Activated CD4-positive, alpha-beta memory T cell treated with anti-CD3 and anti-CD28 coated beads, Interleukin-2, amount 10 ng/mL, durations not matched to agents 7 days and 5 days (primary cell): ENCODE measurements at places on chromosomes 3 and 15. TPM values are rescaled to one million over a fixed set of nuclear protein-coding genes. Genes with fewer than 3 reads are reported as not detected.

GRCh38 chr3:21879184-21879886 is 128.3 kb upstream of the ZNF385D start:
- no peak for DNase-seq

DNA sequence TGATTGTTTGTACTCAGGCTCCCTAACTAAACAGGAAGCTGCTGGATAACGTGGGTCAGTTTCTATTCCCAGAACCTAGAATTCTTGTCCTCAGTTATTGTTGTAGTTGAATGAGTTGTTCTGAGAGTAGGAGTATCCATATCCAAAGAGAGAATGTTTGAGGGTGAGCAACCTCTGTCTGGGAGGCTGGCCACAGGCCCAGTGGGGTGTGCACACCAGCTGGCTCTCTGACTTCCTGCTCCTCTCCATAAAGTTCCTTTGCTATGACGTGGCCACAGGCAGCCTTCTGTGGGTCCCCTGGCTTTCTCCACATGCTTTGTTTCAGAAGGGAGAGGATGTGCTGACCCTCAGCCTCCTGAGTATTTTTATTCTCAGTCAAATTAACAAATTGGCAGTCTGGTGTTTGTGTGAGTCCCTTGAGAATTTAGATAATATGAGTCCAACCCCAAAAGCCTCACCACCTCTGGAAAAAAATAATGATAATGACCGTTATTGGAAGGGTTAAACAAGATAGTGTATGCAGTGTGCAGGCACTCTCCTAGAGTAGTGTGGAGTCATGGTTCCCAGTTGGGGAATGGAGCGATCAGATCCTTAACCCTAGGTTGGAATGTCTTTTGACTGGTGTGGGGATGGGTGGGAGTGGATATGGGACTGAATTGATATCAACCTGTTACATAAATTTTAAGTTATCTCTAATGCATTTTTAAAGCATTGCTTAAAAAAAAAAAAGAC is 47.6 kb upstream of the MED12L start:
- no peak for DNase-seq

Gene ZDHHC23
- 3.1 TPM for total RNA-seq

DNA sequence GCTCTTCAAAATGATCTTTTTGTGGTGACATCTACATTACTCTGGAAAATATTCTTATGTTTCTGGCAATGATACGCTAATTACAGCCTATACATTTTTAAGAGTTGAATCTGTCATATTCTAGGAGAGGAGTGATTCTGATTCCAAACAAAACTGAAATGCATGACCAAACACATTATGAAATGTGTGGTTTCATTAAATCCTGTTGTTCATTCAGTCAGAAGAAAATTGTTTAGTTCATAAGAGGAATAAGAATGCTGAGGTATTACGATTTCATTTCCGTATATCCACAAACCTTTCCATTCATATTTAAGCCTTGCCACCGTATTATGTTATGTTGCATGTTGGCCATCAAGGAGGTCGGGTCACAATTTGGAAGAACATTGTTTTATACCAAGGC is 345.1 kb downstream of the FEZF2 start:
- no peak for DNase-seq

GRCh38 chr15:86183596-86184491 is 104.2 kb downstream of the AGBL1 start:
- no peak for DNase-seq

- DNase-seq = no peak
Observed at GRCh38 chr15:69351333-69351732, 52.6 kb downstream of the PAQR5 start.

Gene SNTN
- not detected for total RNA-seq

Gene FANCD2
- 54.3 TPM for total RNA-seq

Gene RTP1
- not detected for total RNA-seq
